NB4 (cell line): ENCODE measurements at places on chromosomes 11 and 22.

DNA sequence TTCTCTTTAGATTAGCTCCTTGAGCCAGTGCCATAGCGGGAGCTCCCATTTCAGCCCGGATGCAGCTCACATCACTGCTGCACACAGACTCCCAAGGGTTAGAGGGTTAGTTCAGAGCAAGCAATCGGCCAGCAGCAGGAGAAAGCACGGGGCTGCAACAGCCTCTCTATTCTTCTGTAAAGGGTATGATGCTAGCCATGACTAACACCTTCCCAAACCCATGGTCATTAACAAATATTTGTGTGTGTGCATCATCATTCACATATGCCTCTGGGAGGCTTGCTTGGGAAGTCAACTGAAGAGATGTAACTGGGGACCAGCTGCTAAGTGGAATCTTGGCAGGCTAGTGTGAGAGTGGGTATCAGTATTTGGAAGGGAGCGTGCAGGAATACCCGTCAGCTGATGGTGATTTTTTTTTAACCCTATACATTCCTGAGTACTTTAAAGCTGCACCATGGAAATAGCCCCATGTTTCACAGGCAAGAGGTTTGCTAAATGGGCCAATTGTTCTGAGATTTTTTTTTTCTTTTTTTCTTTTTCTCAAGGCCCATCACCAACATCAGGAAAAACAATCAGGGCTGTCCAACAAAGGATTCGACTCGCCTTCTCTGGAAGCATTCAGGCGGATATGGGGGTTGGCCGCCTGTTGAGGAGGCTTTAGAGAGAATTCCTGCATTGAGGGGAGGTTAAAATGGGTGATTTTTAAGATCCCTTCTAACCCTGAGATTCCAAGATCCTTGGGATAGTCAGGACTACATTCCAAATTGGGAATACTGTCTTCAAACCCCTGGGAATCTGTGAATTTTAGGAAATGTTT is 33.2 kb upstream of the CCDC89 start:
- no peak for DNase-seq

GRCh38 chr11:120215634-120216033 is 4.8 kb downstream of the OAF start:
- DNase-seq: no peak

- DNase-seq: peak; percentile 49
Observed at GRCh38 chr11:64224891-64225607, 937 bp downstream of the TRPT1 start.

- no peak for DNase-seq
Observed at GRCh38 chr22:21970800-21971617, 11.6 kb downstream of the TOP3B start.

GRCh38 chr22:37241351-37242142 is 2.5 kb downstream of the RAC2 start:
- peak; percentile 55 for DNase-seq

GRCh38 chr22:27755521-27756211 is 45.9 kb downstream of the MN1 start:
- DNase-seq: no peak

DNA sequence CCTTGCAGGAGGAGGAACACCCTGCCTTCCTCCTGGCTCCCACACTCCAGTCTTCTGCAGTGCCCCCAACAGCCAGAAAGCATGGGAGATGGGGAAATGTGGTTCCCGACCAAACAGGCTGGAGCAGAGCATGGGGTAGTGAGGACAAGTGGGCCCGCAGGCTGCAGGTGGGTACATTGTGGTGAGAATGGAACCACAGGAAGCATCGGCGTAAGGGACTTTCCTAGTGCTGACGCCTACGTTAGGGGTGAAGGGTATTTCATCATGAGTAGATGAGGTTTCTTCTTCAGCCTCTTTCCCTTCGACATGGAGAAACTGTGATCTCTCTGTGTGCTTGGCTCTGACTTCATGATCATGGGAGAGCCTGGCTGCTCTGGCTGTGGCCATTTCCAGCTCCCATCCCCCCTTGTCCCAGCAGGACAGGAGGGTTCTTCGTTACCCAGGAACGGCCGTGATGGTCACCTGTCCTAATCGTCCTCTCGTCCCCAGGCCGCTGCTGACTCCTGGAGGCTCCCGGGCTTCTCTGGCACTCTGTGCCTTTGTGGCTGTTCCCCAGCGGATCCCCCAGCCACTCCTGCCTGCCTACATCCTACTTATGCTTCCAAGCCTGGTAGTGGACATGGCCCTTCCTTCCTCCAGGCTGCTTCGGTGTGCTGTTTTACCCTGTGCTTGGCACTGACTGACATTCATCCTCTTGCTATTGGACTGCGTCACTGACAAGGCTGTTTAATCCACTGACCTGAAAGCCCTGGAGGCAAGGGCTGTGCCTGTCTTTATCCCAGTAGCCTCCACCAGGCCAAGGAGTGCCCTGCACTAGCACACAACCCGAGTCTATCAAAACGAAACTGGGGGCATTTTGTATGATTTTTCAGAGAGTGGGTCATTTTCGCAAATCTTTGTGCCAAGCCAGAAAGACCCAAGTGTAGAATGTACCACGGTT is 65.2 kb upstream of the CECR2 start:
- peak; percentile 17 for DNase-seq

DNA sequence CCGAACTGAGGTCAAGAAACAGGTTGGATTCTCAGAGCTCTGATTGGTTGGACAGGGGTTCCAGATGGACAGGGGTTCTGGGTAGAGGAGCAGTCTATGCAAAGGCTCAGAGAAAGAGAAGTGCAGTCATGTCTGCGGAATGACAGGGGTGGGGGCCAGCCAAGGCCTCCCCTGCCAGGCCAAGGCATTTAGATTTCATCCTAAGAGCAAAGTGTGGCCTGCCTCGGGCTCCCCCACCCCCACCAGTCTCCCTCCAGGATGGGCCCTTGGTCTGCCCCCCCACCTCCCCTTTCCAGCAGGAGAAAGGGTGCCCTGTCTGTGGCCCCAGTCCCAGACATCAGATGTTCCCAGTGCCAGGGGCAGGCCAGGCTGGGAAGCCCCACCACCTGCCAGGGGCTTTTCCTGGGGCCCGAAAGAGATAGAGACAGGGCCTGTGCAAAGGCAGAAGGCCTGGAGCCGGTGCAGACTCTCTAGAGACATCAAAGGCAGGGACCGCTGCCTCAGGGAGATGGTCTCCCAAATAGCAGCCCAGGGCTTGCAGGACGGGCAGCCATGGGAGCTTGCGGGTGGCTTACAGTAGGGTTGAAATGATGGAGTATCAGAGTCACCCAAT is 9.4 kb downstream of the SUSD2 start:
- no peak for DNase-seq

DNA sequence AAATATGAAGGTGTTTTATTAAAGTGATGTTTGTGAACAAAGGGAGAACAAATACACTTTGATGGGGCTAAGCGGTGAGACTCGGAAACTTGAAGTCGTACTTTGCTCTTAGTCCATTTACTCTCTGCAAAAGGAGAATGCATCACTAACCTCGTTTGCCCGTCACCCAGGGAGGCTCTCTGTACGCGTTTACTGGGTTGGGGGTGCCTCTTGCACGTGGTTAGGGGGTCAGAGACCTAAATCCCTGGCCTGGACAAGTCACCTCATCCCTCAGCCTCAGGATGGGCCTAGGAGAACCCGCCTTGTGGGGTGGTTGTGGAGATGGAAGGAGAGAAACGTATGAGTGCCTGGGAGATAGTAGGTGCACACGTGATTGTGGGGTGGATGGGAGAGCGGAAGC is 803 bp upstream of the IFT27 start:
- DNase-seq: no peak

DNA sequence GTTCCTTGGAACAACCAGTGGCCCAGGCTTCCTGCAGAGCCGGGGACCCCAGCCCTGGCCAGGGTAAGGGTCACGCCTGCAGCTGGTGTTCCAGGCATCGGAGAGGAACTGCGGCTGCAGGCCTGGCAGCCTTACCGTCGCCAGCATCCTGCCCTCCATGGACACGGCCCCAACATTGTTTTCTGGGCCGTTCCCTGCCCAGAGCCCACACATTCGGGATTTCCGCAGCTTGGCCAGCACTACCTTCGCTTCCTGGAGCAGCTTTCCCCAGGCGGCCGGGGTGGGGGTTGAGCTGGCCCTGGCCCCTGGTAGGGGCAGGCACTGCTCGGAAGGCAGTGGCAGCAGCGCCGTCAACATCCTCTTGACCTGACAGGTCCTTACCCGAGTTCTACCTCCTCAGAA is 17.7 kb downstream of the TXN2 start:
- DNase-seq: no peak

DNA sequence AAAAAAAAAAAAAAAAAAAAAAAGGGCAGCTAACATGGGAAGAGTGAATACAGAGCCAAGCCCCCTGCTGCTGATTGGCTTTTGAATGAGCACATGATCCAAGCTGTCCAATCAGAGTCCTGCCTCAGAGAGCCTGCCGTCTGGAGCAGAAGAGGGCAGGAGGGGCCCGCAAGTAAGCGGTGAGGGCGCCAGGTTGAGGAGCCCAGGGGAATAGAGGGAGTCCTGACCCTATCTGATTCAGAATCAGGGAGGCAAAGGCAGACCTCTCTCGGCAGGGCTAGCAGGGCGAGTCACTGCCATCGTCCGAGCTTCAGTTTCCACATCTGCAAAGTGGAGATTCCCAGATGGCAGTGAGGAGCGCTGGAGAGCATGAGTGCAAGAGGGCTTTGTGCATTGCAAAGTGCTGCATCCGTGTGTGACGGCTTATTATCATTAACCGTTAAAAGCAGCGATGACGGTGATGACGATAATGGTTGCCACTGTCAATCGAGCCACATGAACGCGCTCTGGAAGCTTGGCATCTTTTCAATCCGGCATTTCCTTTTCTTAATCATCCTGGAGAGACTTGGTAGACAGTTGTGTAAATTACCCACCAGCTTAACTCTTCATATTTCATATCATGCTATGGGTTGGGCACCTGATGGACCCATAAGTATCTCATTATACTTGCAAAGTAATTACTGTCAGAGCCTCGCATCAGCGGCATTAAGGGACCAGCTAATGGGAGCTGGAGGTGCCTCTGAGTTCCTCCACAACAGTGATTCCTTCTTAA is 68.6 kb upstream of the ATXN10 start:
- DNase-seq: peak; percentile 96

DNA sequence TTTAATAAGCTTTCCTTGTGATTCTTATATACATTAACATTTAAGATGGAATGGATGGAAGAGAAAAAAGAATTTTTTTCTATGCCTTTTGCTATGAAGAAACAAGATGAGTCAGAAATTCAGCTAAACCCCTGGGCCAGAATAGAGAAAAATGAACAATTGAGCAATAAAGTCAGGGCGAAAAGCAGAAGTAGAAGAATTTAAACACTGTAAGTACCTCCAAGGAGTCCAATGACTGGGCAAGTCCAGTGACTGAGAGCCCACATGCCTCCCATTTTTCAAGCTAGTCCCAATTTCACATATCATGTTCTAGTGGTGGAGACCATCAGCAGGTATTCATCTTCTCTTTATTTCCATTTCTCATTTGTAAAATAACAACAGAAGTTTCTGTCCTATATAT is 18.6 kb upstream of the APLP2 start:
- peak; percentile 94 for DNase-seq

DNA sequence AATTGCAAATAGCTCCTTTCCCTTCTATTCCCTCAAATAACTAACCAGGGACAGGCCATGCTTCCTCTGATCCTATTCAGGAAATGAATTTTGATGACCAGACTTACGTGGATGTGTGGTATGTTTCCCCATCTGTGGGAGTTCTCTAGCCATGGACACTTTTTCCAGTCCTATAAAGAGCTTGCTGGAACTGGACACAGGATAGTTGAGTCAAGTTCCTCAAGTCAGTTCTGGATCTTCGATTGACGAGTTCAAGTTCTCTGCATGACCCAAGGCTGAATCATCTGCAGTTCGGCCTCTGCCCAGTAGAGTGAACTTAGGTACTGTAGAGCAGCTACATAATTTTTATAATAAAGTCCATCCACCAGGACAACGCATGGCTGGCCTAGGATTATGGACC is 52.7 kb upstream of the CCND1 start:
- no peak for DNase-seq

- DNase-seq: no peak
Observed at GRCh38 chr11:34850334-34850733, 65.8 kb downstream of the APIP start.

- DNase-seq: no peak
Observed at GRCh38 chr11:36214976-36215692, 74.1 kb downstream of the COMMD9 start.

GRCh38 chr11:78798663-78799062 is 224.0 kb upstream of the NARS2 start:
- peak; percentile 76 for DNase-seq

DNA sequence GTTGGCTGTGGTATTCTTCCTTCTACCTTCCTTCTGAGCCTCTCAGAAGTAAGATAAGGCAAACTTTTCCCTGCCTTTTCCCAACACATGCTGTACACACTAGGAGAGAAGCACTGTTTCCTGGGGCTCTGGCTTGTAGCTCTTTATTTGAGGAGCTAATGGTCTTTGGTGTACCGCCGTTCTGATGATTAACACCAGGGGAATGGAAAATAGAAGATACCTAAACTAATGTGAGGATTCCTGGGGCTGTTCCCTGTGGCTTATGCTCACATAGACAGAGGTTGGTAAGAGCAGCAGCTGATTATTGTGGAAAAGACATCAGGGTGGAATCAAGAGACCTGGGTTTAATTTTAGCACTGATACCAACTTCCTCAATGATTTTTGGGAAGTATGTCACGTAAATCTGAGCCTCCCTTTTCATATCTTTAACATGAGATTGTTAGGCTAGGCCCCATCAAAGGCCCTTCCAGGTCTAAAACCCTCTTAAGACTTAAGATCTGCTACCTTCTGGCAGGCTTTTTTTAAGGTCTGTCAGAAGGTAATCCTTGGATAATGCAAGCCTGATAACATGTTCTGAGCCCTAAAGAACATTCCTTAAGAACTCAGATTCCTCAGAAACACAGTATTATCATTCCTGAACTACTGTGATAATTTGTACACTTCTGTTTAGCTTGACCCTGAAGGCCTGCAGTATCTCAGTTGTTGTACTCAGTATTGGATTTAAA is 24.8 kb upstream of the RCE1 start:
- DNase-seq: no peak

- peak; percentile 83 for DNase-seq
Observed at GRCh38 chr11:118907051-118908042, 18.4 kb downstream of the BCL9L start.

DNA sequence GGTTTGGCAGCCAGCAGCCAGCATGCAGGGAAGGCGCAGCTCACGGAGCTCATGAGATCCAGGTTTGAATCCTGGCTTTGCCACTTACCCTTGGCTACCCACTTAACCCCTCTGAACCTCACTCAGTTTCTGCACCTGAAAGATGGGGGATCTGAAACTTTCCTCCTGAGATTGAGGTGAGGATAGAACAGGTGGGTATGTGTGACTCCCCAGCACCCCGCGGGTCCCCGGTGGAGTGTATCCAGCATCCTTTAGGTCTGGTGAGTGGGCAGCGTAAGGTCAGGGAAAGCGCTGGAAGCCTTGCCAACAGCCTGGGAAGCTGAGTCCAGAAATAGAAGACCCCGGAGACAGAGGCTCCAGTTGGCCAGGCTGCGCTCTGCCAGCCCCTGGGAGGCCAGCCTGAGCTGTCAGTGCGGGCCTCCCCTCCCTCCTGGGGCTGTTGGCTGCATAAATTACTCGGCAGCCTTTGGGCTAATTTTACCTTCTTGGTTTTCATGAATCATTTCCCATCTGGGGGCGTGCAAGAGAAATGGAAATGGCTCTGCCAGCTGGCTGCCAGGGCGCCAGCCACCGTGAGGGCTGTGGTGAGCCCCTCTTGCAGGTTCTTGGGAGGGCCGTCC is 17.6 kb downstream of the PRDM11 start:
- DNase-seq: peak; percentile 39
